ENCODE measurements at places on chromosomes 5 and 9.
A peak's percentile ranks its signal among the peaks of the same experiment; 100 is the strongest.

DNA sequence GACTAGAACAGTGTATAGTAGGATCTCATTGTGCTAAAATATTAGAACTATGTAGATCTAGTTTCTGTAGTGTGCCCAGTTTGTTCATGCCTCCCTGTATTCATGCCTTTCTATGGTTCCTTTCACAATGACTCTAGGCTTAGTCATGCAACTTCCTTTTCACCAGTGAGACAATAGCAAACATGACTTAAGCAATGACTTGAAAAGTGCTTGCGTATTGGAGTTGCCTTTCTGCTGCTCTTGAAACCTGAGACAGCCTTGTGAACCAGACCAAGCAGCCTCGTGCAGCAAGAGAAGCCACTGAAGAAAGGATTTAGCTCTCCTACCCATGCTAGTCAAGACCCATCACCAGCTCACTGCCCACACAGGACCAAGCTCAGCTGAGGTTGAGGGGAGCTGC, 294.5 kb upstream of the TAS2R1 start:
- no peak for DNase-seq

DNA sequence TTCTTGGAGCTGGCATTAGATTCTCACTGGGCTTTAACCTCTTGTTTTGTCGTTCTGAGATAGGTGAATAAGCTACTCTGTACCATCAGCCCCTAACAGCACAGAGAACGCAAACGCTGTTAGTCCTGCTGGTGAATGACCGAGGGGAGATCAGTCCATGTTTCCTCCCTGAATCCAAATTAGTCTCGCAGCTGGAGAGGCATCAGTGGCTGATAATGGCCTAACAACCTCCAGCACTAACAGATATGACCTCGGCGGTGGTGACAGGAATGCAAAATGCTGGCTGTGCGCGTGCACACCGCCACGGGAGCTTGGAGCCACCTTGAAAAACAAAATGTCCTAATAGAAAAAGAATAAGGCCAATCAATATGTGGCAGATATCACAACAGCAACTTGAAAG, 77.6 kb upstream of the IRX1 start:
- DNase-seq: no peak

GRCh38 chr9:129436751-129437625, 183.9 kb downstream of the C9orf50 start:
- DNase-seq: peak; percentile 83

DNA sequence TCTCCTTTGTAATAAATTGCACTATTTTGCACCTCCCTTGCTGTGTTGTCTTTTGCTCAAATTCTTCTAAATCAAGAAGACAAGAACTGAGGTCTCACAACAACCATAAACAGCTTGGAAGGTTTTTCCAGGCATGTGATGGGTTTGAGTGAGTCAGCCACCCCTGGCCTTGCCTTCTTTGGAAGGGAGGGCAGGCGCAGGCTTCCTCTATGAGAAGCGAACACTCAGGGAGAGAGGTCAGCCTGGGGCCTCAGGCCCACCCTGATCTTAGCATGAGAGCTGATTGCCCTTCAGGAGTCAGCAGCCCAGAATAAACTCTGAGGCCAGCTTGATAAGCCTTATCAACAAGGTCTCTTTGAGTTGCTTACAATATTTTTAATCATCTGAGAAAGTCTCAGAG, 31.6 kb downstream of the S1PR3 start:
- DNase-seq: no peak

- no peak for DNase-seq
Observed at GRCh38 chr5:34715711-34716110, 59.6 kb downstream of the RAI14 start.

DNA sequence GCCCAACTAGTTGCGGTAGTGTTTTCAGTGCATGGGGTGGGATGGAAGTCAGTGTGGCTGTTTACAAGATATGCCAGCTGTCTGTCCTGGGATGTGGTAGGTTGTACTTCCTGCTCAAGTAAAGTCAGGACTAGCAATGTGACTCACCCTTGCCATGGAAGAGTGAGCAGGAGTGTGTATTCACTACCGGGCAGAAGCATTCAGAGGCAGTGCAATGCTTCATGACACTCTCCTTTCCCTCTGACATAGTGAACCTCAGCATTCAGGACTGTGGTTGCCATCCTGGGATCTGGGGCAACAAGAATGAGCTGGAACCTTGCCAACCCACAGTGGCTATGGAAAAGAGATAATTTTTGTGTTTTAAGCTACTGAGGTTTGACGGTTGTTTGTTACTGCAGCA, 68.9 kb downstream of the BOD1 start:
- no peak for DNase-seq

DNA sequence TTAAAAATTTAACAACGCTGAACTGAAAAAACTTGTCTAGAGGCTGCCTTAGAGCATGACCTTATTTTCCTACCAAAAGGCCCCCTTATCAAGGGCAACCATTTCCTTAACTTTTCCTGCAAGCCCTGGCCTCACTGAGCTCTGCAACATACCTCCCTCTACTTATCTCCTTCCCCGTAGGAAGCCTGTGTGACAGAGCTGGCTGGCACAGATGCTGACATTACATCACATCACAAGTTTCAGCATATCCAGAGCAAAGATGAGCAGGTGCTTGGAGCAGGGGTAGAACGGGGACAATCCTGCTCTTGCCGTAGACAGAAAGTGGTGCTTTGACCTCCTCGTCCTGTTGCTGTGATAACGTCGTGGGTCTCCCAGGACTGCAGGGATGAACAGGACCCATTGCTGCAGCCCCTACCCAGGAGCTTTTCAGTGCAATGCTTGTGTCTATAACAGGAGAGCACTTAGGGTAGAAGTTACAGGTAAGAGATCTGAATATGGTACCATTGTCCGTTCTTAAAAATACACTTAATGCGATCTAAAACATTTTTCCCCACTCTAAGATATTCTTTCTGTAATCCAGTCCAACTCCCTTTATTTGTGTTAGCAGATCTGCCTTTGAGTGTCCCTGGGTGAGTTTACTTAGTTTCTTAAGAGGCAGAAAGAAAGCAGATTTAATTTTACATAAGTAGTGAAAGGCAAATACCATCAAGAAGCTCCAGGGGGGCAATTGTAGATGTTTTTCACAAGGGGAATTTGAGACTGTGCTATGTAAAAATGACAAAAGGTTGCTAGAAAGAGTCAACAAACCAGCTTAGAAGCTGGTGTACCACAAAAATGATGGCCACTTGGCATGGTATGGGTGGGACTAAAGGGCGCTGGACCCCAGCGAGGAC, 101.9 kb upstream of the EFNA5 start:
- DNase-seq: peak; percentile 2

GRCh38 chr5:14512574-14512973, 69.0 kb upstream of the OTULINL start:
- no peak for DNase-seq

GRCh38 chr5:164741376-164741775, 1236.0 kb downstream of the MAT2B start:
- DNase-seq: no peak

DNA sequence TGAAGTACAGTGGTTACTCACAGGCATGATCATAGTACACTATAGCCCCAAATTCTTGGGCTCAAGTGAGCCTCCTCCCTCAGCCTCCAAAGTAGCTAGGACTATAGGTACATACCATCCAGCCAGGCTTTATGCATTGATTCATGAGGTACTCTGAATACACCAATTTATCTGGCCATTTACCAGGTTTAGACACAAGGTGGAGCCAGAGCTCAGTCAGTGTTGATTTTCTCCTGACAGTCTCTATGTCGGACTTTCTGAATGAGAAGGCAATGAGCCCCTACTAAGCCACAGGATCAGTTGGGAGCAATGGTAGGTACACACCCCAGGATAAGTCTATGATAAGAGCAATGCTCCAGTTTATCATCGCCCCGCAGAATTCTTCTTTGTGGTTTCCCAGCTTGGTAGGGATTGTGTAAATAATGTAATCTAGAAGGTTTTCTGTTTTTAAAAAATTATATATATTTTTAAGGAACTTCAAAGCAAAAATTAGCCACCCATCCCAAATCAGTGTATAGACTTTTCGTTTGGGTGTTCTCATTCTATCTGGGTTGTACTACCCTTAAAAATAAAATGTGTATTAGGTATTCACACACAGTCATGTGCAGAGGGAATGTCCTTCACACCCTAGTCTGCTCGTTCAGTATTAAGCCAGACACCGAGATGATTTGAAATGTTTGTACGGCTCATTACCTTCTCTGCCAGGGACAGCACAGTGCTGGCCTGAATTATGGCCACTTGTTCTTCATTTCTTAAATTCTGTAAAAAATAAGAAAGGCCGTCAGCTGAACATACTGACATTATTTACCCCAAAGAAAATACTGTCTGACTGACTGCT, 118.4 kb upstream of the DPYSL3 start:
- peak; percentile 92 for DNase-seq

DNA sequence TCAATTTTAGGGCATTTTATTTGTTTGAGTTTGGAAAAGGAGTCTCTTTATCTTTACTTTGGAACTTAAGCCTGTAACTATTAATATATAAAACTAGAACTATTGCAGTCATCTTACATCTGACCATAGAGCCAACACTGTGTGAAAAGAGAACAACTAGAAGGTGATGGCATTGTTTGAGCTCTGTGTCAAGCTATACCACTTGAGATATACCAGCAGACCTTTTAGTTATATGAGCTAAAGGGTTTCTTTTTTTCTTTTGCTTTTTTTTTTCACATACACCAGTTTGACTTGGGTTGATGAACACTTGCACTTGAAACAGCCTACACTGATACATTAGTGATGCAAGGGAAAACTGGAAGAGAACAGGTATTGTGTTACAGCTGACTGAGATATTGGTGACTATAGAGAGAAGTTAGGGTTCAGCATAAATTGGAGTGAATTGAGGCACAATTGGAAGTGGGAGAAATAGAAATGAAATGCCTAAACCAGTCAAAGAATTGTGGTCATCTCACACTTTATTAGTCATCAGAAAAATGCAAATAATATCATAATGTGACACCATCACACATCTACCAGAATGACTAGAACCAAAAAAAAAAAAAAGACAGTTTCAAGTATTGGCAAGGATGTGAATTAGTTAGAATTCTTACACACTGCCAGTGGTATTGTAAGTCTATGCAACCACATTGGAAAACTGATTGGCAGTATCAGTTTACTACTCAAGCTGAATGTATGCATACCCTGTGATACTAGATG, 60.9 kb downstream of the ADRB2 start:
- no peak for DNase-seq

DNA sequence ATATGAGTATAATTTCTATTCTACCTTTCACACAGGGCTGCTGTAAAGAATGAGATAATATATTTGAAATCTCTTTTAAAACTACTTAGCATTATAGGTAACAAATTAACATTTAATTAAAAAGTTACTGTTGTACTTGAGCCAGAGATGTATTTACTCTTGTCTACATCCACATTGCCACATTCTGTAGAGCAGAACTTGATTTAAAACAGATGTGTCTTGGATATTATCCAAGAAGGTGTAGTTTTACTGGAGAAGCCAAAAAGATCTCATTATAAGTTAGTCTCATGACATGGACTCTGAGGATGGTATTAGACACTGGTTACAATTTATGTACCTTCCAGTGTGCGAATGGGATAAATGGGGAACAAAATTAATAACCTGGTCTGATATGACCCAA, 293.1 kb upstream of the CCNH start:
- DNase-seq: no peak

- no peak for DNase-seq
Observed at GRCh38 chr5:33494466-33494865, 53.7 kb downstream of the TARS1 start.

All from NCI-H82 (cell line).